ENCODE measurements at places on chromosomes 13 and 19.

DNA sequence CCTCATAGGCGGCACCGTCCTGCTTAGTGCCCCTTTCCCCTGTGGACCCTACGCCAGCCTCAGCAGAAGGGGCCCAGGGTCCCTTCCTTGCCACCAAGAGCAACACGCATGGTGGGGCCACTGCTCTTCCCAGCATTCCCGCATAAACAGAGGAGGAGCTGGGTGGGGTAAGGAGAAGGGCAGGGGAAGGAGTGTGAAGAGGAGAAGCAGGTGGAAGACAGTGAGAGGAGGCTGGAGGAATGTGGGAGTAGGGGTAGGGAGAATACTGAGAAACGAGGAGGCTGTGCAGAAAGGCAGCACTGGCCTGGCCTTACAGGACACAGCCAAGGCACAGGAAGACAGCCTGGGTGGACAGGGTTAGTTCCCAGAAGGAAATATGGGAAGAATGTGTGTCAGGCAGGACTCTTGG, 43.9 kb downstream of the ZNF331 start:
- DNase-seq: no peak

- DNase-seq: no peak
Measured at GRCh38 chr13:48654511-48654910, 782 bp downstream of the CYSLTR2 start.

GRCh38 chr19:33441828-33442227, 68.3 kb downstream of the CEBPG start:
- DNase-seq: no peak

DNA sequence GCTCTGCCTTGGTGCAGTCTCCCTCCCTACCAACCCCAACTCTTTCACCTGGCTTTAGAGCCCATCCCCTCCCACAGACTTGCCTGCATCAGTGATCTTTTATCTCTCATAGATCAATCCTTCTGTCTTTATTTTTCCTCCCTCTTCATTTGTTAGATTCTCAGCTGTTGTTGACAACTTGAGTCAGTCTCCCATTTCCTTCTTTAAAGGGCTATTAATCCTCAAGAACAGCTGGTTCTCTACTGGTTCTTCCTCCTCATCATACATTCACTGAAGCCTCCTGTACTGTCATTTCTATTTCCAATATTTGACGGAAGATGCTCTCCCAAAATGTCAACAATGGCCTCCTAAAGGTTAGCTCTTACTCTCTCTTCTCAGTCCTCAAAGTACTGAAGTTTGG, 408.2 kb downstream of the TBC1D4 start:
- no peak for DNase-seq

GRCh38 chr13:95003019-95003813, 290.9 kb upstream of the SOX21 start:
- peak; percentile 86 for DNase-seq

GRCh38 chr19:34336781-34337271, 28.2 kb upstream of the GPI start:
- no peak for DNase-seq

- no peak for DNase-seq
Measured at GRCh38 chr13:86608701-86609100, 809.5 kb upstream of the SLITRK6 start.

- DNase-seq: no peak
Measured at GRCh38 chr13:92407858-92408257, 818.7 kb upstream of the GPC6 start.

DNA sequence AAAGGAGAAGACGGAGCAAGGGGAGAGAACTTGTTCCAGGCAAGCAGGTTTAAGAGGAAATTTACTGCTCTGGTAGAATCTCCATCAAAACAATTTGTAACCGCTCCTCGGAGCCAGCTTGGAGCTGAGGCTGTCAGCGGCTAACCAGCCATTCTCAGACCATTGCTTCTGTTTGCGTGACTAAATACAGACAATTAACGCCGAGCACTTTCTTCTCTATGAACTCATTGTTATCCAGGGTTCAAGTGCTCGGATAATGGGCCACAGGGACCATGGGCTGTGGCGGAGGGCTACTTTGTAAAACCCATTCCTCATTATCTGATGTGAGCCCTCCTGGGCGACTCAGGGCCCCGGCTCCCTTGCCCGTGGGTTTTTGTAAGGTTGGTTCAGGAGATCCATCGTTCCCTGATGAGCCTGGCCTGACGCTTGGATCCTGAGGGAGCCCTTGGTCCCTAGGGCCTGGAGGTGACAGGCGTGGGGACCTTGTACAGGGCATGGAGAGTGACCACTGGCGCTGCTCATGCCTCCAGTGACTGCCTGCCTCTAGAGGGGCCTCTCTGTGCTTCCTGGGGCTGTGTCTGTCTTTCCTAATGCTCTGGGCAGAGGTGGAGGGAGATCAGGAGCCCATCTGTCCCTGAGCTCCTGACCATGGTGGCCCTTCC, 61.5 kb upstream of the ZNF536 start:
- peak; percentile 60 for DNase-seq

DNA sequence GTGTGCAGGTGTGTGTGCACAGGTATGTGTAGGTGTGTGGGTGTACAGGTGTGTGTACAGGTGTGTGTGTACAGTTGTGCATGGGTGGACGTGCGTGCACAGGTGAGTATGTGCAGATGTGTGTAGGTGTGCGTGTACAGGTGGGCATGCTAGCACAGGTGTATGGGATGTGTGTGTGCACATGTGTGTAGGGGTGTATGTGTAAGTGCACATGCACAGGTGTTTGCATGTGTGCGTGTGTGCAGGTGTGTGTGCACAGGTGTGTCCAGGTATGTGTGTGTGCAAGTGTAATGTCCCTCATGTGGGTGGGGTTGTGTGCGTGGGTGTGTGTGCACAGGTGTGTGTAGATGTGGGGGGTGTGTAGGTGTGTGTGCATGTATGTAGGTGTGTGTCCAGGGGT, 27.5 kb upstream of the TFDP1 start:
- no peak for DNase-seq

GRCh38 chr19:12346896-12347295, 13.5 kb upstream of the ZNF563 start:
- DNase-seq: no peak

DNA sequence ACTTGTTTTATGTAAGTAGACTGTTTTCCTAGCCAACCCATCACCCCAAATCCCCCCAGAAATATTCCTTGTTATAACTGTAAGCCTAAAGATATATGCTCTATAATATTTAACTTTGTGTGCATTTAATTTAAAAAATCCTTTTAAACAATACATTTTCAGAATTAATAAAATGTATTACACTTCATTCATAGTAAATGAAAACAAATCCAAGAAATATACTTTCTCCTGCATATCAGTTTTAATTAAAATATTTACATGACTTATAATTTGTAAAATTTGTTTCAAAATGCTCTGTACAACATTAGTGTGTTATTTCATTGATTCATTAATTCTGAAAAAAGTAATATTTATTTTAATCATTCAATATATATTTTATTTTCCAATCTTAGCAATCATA, 669.1 kb upstream of the PCDH20 start:
- DNase-seq: no peak

DNA sequence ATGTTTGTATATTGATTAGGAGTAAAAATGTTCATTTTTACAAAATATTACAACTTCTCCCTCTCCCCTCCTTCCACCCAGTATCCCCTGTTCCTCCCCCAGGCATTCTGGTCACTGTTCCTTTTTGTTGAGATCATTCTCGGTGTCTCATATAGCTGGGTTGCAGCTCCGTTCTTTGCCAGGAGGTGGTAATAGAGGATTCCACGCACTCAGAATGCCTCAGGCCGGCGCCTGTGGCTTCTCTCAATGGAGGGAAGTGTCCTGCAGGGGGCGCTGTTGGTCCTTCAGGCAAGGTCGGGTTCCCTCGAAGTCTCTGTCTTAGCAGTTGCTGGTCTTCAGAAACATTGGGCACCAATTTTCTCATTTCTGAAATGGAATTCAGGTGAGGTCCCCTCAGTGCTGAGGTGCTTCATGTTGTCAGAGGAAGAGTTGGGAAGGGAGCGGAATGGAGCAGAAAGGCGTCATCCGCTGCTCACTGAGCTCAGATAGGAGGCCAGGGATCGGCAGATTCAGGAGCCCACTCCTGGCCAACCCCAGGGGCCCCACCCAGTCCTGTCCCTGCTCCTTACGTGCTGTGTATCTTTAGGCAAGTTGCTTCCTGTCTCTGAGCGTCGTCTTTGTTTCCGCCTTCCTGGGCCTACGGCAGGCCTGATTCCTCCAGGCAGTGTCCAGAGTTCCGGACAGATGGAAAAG, 10.3 kb upstream of the GARIN5A start:
- no peak for DNase-seq

DNA sequence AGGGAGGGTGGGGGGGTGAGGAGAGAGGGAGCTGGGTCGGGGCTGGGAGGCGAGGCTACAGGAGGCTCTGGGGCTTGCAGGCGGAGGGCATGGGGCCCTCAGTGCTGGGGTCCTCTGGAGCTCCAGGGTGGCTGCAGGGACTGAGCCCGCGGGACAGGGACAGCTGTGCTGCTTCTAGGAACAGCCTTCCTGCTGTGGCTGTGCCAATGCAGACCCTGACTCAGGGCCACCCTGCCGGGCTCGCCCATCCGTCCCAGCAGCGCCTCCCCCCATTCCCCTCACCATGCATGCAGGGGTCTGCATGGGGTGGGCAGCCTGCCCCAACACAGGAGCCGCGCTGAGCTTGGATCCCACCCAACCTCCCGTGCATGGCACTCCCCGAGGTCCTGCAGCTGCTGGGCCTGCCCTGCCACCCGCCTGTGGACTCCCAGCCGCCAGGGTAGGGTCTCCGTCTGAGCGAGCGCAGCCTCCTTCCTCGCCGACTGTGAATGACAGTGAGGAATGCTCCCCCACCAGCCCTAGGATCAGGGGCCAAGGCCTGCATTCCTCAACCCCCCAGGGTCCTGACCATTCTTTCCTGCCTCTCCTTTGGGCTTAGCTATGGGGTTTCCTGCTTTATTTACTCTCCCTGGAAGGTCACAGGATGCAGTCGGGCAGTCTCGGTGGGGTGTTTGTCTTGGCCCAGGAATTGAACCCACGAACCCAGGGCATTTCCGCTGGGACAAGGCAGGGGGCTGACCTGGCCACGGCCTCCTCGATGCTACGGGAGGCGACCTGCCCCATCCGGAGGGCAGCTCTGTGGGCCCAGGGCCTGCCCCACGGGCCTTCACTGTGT, 23.4 kb downstream of the CEBPG start:
- DNase-seq: no peak

GRCh38 chr19:52689843-52690368, 44.9 kb downstream of the ZNF611 start:
- peak; percentile 23 for DNase-seq

- no peak for DNase-seq
Measured at GRCh38 chr13:30736461-30737320, 1.3 kb downstream of the ALOX5AP start.

- no peak for DNase-seq
Measured at GRCh38 chr13:62250501-62251201, 835.0 kb upstream of the PCDH20 start.

- DNase-seq: peak; percentile 95
Measured at GRCh38 chr19:3434630-3435553, 45.4 kb downstream of the SMIM24 start.

- no peak for DNase-seq
Measured at GRCh38 chr19:28185646-28186045, 1027.3 kb downstream of the UQCRFS1 start.

DNA sequence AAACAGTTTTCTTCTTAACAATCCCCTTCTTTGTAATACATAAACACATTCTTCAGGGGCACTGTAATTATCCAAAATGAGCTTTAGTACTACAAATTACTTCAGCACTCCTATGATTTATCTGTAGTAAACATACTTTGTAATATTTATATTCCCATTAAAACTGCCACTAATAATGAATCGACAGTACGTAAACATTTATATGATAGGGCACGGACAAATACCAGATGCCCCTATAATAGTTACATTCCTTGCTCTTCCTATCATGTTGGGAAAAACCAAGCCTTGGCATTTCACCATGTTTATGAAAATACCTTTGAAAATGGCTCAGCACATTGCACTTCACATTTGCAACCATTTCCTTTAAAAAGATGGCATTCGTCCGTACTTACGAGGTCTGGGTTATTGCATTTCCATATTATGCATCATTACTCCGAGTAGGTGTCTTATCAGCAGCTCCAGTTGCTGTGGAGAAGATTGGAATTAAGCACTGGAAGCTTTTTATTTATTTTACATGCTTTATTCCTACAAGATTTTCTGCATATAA, 1043.4 kb downstream of the DIAPH3 start:
- DNase-seq: no peak
